ENCODE measurements at places on chromosomes 1 and 21.

GRCh38 chr1:48679859-48680258 is 96.8 kb downstream of the BEND5 start:
- DNase-seq = no peak

DNA sequence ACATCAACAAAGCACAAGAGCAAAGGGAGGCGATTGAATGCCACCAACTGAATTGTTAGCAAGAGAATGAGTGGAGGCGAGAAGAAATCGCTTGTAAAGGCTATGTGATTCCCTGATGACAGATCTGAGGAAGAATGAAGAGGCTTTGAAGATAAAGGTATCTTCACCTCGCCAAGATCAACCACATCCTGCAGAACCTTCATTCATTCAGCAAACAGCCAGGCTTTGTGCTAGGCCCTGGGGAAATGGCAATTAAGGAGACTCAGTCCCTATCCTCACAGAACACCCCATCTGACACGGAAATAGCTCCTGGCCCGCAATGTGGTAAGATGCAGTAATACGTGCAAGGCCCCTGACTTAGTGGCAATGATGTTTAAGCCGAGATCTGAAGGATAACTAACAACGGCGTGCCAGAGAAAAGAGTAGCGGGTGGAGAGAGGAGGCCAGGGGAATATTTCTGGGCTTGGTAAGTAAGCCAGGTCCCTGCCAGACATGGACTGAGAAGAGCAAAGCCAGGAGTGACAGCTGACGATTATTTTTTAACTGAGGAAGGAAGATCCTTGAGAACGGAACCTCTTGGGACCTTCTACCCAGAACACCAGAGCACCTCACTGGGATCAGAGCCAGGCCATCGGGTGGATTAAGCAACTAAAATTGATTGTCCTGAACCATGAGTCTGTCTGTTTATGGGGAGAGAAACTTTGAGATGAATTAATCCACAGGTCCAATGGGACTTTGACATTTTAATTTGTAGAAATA is 4.6 kb upstream of the VSIG8 start:
- DNase-seq = peak; percentile 16

DNA sequence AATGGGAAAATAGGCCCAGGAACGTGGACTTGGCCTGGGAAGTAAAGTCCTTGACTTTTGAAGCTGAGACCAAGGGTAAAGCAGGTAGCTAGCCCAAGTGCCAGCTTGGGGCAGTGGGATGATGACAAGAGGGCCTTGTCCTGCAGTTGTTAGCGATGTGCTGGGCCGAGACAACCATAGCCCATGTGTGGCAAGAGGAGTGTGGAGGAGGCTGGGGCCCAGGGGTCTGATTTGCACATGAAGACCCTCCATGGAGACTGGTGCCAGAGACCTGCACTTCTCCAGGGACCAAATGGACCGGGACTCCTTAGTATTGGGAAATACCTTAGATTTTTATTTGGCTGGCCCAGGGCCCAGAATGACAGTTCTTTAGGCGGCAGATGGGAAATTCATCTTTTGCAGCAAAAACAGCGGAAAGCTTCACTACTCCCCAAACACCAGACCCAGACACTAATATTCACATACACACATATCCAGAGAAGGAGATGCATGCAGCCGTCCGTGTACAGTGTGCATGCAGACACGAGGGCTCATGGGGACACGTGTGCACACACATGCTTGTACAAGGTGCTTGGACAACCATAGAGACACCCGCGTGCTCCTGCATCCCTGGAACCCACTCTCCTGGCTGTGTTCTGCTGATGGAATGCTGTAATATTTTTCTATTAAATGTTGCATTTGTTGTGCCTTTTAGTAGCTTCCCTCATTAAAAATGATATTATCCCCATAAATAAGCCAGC is 78.1 kb upstream of the CSF3R start:
- no peak for DNase-seq

GRCh38 chr1:242212401-242212800 is 213.5 kb upstream of the MAP1LC3C start:
- no peak for DNase-seq

- DNase-seq = no peak
Measured at GRCh38 chr1:86957221-86957620, 42.8 kb downstream of the HS2ST1 start.

DNA sequence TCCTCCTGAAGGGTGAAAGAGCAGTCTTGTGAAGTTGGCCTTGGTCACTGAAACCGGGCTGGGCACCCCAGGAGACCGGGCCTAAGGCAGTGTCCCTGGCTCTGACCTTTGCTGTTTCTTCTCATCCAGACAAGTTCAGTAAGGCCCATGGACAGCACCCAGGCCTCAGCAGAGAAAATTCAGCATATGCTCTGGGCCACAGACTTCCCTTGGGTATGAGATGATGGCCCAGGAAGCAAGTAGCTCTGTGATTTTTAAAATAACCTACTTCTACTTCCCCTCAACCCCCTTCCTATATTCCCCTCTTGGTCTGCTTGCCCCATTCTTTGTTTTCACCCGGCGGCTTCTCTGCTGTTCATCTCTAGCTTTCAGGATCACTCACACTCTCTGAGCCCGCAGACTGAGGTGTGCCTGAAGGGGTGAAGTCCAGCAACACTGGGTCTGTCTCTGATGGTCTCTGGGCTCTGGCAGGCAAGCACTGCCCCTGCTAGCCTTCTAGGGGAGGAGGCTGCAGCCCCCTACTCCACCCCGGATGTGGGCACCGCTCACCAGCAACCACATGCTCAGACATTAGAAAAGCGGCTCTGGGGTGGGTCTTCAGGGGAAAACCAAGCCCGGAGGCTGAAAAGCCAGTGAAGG is 2.9 kb upstream of the GPR25 start:
- no peak for DNase-seq

Measured in NCI-H1436 (cell line).